Right ventricle myocardium inferior (tissue), 1 donor: ENCODE measurements at places on chromosomes 7 and 10.

GRCh38 chr10:75021379-75022249 lies 89.8 kb upstream of the SAMD8 start:
- no peak for DNase-seq

GRCh38 chr7:2108501-2109250 lies 124.1 kb downstream of the MAD1L1 start:
- DNase-seq: no peak

DNA sequence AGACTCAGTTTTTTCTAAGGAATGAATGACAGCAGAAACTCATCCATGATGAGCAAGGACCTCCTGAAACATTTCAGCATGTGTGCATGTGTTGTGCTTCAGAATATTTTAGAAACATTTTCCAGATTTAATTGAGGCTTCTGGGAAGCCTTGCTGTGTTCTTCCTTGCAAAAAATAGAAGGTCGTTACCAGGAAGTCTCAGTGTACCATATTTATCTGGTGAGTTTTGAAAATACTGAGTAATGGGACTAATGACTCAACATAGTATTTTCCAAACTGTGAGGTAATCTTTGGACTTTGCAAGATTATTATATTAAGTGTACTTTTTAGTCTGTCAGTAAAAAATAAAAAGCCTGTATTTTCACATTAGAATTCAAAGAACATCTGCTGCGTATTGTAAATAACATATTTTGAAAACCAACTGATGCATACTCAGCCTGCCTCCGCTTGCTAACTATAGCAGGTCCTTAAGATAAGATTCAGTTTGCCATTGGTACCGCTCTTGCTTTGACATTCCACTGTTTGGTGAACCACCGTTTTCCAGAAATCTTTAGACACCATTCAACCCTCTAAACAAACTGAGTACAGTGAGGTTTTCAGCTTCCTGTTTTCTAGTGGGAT lies 739.6 kb upstream of the GALNT17 start:
- DNase-seq: no peak

DNA sequence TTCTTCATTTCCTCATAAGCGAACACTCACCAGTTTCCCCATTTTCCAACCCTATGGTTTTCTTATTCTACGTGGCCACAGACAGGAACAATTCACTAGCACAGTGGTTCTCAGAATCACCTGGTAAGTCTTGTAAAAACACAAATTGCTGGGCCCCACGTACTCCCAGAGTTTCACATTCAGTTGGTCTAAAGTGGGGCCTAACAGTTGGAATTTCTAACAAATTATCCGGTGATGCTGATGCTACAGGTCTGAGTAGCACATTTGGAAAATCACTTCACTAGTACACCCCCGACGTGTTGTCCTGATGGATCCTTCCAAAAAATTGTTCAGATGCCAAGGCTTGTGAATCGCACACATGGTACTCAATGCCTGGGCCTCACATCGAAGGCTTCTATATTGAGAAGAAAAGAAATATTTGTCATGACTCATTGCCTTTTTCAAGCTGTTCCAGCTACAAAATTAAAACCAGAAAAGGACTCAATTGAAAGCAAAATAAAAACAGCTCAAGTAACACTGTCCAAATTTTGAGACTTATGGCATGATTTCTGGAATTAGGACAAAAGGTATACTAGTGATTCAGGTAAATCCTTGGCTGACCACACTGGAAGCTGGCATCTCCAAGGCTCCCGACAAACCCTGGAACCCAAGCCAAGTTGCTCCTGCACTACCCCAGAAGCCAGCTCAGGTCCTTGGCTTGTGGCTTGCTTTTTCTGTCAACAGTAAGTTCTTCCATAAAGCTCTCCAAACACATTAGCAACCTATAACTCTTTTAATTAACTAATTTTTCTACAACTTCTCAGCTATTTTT lies 12.9 kb upstream of the VIM start:
- no peak for DNase-seq

- no peak for DNase-seq
Observed at GRCh38 chr10:9140373-9140772, 1085.9 kb downstream of the GATA3 start.

DNA sequence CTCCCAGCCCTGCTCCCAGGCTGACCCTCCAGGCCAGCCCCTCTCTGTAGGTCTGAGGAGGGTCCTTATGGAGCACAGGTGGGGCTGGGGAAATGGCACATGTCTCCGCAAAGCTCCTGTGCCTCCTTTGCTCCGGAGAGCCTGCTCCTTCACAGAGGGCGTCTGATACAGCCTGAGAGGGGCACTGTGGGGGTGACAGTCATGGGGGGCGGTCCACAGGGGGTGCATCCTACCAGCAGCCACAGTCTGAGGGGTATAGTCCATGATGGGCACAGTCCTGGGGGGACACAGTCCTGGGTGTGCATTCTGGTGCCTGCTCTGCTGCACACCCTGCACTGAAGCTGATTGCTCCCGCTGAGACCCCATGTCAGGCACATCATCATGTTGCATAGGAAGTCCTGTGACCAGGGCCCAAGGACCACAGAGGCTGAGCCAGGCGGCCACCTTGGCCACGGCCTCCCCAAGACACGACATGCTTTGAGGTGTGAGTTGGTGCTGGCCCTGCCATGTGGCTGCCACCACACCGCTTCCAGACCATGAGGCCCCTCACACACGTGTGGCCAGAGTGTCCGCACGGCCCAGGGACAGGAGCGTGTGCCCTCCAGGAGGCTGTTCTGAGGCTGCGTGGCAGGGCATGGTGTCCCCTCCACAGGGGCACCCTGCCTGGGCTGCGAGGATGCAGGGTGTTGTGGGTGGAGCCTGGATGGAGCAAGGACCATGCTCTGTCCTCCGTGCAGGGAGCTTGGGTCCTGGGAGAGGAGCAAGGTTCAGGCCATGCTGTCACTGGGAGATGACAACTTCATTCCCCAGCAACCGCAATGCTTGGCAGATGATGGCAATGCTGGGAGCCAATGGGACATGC lies 59.2 kb downstream of the PWWP2B start:
- DNase-seq: no peak

DNA sequence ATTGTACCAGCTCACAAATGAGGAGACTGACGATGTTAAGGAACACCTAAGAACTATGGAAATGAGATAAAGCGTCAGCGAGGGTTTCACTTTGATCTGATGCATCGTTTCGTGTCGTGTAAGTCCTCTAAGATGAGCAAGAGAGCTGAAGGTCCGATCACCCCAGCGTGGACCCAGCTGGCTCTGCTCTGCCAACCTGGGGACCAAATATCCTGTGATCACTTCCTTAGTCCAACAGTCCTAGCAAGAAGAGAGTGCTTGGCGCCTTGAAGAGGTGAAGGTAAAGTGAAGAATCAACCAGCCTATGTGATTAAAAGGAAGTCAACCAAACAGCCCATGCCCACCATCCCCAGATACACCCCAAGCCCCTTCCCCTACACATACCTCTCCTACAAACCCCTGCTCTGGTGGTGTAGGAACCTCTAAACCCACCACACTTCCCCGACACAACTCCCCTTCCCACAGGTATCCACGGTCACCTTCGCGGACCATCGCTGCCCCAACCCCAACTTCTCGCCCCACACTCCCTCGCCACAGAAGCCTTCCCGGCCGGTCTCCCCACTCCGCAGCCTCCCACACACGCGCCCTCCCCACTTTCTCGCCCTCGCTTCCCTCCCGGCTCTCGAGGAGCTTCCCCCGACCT lies 722 bp downstream of the UPF2 start:
- DNase-seq: no peak

- DNase-seq: no peak
Observed at GRCh38 chr7:20240080-20240926, 23.1 kb upstream of the MACC1 start.

- DNase-seq: no peak
Observed at GRCh38 chr10:121414366-121415062, 183.7 kb downstream of the FGFR2 start.

DNA sequence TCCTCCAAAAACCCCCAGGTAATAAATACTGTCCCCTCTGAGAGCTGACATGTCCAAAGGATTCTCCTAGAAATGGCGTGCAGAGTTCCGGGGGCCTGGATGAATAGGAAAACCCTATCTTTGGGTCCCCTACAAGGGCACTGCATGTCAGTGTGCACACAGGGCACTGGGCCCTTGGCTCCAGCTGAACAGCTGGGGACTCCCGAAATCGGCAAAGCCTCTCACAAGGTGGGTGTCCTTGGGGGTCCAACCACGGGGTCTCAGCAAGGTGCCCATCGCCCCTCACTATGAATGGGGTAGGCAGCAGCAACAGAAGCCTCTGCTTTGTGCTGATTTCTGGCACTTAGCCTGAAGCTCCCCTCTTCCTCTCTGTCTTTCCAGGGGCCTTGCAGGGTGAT lies 46.1 kb downstream of the SLIT1 start:
- DNase-seq: no peak
